NCI-H1417 treated with DMSO at 0.1 percent for 48 hours (cell line): ENCODE measurements at places on chromosomes 5 and 9.

- no peak for DNase-seq
Measured at GRCh38 chr9:13013991-13014883, 239.4 kb downstream of the LURAP1L start.

- no peak for DNase-seq
Measured at GRCh38 chr5:154375329-154376008, 70.3 kb upstream of the SAP30L start.

GRCh38 chr9:16879416-16879815, 8.9 kb upstream of the BNC2 start:
- no peak for DNase-seq

GRCh38 chr5:159345336-159345735, 15.0 kb upstream of the IL12B start:
- no peak for DNase-seq

DNA sequence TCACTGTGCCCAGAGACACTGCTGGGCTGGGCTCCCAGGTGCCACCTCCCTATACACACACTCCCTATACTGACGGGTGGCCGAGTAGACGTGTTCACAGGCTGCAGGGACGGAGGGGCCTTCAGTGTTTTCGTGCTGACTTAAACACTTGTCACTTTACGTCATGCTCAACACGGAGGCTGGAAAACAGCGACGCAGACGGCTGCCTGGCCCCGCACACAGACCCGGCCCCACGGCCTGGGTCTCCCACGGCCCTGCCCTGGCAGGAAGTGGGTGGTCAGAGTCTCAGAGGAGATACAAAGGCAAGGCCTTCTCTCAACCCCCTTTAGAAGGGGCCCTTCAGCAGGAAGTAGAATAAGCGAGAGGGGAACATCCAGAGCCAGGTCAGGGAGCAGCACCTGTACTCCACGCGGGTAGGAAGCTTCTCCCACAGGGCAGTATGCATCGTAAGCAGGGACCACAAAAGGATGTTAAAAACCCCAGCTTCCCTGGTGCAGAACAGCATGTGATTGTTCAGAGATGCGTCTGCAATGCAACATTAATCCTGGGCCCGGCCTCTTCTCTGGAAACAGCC, 11.9 kb upstream of the TBC1D9B start:
- no peak for DNase-seq

- DNase-seq, result no peak
Measured at GRCh38 chr9:106869028-106869427, 6.1 kb downstream of the ZNF462 start.
